ENCODE measurements at places on chromosomes 16 and 17. TPM values are rescaled to one million over a fixed set of nuclear protein-coding genes. Genes with fewer than 3 reads are reported as not detected.

DNA sequence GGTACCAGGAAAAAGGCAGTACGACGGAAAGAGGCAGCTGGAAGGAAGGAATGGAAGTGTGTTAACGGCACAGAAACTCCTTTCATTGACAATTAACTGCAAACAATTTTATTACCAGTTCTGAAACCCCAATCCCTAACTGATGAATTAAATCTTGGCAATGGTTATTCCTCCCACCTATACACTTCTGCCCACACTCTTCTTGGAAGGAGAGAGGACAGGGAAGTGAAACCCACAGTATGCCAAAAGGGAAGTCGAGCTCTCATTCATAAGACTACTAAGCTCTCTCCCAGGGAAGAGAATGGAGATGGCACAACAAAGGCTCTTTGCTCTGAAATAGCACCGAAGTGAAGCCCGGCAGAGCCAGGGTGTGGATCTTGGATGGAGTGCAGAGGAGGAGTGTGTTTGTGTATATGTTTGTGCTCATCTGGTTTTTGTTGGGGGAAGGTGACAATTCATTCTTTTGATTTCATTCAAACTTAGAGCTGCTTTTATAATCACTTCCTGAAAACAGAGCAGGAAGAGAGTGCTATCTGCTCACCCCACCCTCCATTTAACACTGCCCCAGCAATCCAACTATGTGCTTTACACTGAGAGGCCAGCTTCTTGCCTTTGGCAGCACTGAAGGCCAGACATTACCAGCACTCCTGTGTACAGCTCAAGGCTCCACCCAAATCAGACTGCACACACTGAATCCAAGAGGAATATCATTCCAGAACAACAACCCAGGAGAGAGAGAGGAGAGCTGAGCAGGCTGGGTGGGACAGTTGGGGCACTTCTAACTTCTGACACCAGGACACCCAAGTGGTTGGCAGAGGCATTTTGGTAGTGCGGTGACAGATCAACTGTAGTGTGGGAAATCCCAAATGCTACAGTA, 68.7 kb downstream of the HIC1 start:
- H3K4me3 ChIP-seq: no peak overlapping the region
- no peak for DNase-seq
- no peaks in the 10 kb centered on the region for H3K27me3 ChIP-seq
- H3K4me1 ChIP-seq: peaks cover 38% of the 10 kb centered on the region

DNA sequence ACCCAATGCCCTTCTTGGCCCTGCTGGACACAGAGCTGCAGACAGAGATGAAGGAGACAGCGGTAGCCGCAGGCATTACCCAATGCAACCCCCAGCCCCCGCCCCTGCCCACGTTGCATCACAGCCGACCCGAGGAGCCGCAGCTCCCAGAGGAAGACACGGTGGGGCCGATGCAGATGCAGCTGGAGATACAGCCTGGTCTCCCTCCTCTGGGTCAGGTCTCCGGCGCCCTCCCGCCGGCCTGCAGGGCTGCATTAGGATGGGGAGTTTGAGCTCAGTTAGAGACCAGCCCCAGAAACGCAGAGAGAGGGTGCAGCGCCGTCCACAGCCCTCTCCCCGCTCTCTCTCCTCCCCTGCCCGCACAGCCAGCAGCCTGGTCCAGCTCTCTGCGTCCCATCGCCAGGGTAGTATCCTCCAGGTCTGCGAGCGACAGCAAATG, 19.4 kb upstream of the UBE2I start:
- no peaks in the 10 kb centered on the region for H3K4me1 ChIP-seq
- peaks cover 23% of the 10 kb centered on the region for H3K27me3 ChIP-seq
- no peak overlapping the region for H3K27ac ChIP-seq
- H3K36me3 ChIP-seq: no peaks in the 10 kb centered on the region
- DNase-seq: no peak

- no peaks in the 10 kb centered on the region for H3K27me3 ChIP-seq
- no peak overlapping the region for H3K4me3 ChIP-seq
- H3K27ac ChIP-seq: no peak overlapping the region
- no peaks in the 10 kb centered on the region for H3K4me1 ChIP-seq
- no peak for DNase-seq
Observed at GRCh38 chr17:39894681-39895376, 23.6 kb downstream of the GSDMB start.

- no peaks in the 10 kb centered on the region for H3K36me3 ChIP-seq
- H3K4me3 ChIP-seq: no peak overlapping the region
Observed at GRCh38 chr17:80694085-80694991, 149.7 kb downstream of the RPTOR start.

DNA sequence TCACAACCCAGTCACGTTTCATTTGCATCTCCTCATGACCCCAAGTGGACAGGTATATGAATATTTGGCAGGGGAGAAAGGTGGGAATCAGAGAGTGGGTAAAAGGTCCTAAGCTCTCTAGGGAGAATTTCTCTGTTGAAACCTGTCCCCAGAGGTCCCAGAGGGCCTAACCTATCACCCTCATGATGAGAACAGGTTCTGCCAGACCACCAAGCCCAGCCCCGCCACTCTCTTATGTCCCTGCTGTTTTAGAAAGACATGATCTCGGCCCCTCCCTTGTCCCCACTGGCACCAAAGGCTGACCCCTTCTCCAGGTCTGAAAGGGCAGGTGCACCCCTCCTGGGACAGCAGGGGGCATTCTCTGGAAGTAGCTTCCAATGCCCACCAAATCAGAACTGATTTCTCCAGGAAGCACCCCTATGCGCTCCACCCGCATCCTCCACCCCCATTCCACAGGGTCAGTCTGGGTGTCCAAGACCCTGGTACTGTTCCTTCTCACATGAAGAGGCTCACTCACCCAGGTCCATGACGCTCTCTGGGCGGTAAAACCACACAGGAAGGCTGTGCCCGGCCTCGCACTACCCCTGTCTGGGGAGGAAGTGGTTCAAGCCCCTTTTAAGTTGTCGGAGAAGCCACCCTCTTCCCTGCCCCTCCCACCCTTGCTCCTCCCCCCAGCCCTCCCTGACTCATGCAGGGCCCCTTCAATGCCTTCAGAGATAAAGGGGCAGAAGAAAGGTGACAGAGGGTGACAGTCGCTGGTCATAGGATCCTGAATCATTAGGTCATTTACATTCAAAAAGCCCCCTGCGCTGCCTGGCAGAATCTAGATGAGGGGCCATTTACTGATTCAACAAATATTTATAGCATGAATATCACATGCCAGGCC, at the start of gene CCR7:
CCR7 (minus strand) TSS at position 590 of the 886 bp plus-strand sequence; CDS start at position 527, 63 bp downstream.
- no peak within 1 kb of the TSS for H3K4me3 ChIP-seq
- no peaks in the 10 kb centered on the region for H3K36me3 ChIP-seq
- peaks cover 1% of the 10 kb centered on the region for H3K4me1 ChIP-seq
- H3K27me3 ChIP-seq: no peaks in the 10 kb centered on the region

- no peak overlapping the region for H3K27ac ChIP-seq
- H3K4me3 ChIP-seq: no peak overlapping the region
- H3K27me3 ChIP-seq: no peaks in the 10 kb centered on the region
- no peaks in the 10 kb centered on the region for H3K36me3 ChIP-seq
Observed at GRCh38 chr17:45406107-45406506, 26.6 kb downstream of the ARHGAP27 start.

- no peaks in the 10 kb centered on the region for H3K27me3 ChIP-seq
- no peak overlapping the region for H3K4me3 ChIP-seq
- no peaks in the 10 kb centered on the region for H3K4me1 ChIP-seq
- no peak for DNase-seq
- no peaks in the 10 kb centered on the region for H3K36me3 ChIP-seq
- H3K27ac ChIP-seq: no peak overlapping the region
Observed at GRCh38 chr17:9802294-9802693, 10.9 kb upstream of the DHRS7C start.

GRCh38 chr16:56140645-56141044, 50.6 kb upstream of the GNAO1 start:
- DNase-seq: no peak
- no peak overlapping the region for H3K4me3 ChIP-seq
- H3K27ac ChIP-seq: no peak overlapping the region
- peaks cover 5% of the 10 kb centered on the region for H3K4me1 ChIP-seq
- no peaks in the 10 kb centered on the region for H3K27me3 ChIP-seq

GRCh38 chr16:79006765-79007164, 593.8 kb downstream of the MAF start:
- no peaks in the 10 kb centered on the region for H3K4me1 ChIP-seq
- H3K4me3 ChIP-seq: no peak overlapping the region
- H3K36me3 ChIP-seq: no peaks in the 10 kb centered on the region

DNA sequence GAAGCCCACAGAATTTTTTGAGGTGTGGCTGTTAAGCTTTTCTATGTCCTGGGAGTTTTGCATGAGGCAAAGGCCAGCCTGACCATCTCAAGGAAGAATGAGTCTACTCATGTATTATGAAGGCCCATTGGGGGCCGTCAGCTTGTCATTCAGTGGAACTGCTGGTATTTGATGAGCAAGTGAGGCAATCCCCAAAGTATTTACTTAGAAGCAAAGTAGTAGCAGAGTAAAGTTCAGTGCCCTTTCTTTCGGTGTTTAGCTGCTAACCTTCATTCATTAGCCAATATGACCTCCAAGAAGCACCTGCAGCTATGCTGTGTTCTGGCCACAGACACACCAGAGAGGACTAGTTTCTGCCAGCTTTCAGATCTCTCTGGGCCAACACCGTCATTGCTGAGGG, 80.2 kb downstream of the RPA1 start:
- no peak for DNase-seq
- peaks cover 13% of the 10 kb centered on the region for H3K4me1 ChIP-seq
- H3K4me3 ChIP-seq: no peak overlapping the region
- no peak overlapping the region for H3K27ac ChIP-seq
- H3K27me3 ChIP-seq: no peaks in the 10 kb centered on the region
- no peaks in the 10 kb centered on the region for H3K36me3 ChIP-seq

- no peaks in the 10 kb centered on the region for H3K4me1 ChIP-seq
- no peaks in the 10 kb centered on the region for H3K27me3 ChIP-seq
- no peak overlapping the region for H3K4me3 ChIP-seq
Observed at GRCh38 chr17:18158022-18158600, 25.5 kb upstream of the ALKBH5 start.

GRCh38 chr16:23278031-23278430, 24.1 kb upstream of the SCNN1B start:
- H3K36me3 ChIP-seq: no peaks in the 10 kb centered on the region
- peaks cover 1% of the 10 kb centered on the region for H3K4me1 ChIP-seq
- H3K27ac ChIP-seq: peak overlapping the region; percentile 17

GRCh38 chr16:8880839-8881510, 1.2 kb upstream of the LITAFD start:
- H3K36me3 ChIP-seq: no peaks in the 10 kb centered on the region
- no peak overlapping the region for H3K4me3 ChIP-seq
- no peak for DNase-seq
- H3K4me1 ChIP-seq: no peaks in the 10 kb centered on the region
- no peaks in the 10 kb centered on the region for H3K27me3 ChIP-seq
- H3K27ac ChIP-seq: no peak overlapping the region

GRCh38 chr16:51666074-51666473, 515.0 kb upstream of the SALL1 start:
- no peaks in the 10 kb centered on the region for H3K36me3 ChIP-seq
- no peak for DNase-seq
- H3K27me3 ChIP-seq: no peaks in the 10 kb centered on the region
- H3K4me3 ChIP-seq: no peak overlapping the region
- H3K27ac ChIP-seq: no peak overlapping the region

DNA sequence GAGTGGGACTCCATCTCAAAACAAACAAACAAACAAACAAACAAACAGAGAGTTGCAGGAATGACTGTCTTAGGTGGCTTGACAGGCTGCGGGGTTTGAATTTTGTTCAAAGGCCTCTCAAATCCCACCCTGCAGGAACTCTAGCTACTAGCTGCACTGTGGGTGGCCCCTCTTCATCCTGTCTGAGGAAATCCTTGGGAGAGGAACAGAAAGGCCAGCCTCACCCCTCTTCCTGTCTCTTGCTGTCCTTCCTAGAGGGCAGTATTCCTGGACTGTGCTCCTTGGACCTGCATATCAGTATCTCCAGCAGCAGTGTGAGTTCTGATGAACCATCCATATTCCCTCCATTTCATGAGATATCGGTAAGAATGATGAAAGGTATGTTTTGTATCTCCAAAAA, 2.0 kb upstream of the CCDC92B start:
- H3K27ac ChIP-seq: no peak overlapping the region
- DNase-seq: no peak
- peaks cover 26% of the 10 kb centered on the region for H3K27me3 ChIP-seq
- H3K4me3 ChIP-seq: no peak overlapping the region
- no peaks in the 10 kb centered on the region for H3K4me1 ChIP-seq

GRCh38 chr17:50524838-50525237, 7.7 kb upstream of the EPN3 start:
- H3K27me3 ChIP-seq: no peaks in the 10 kb centered on the region
- no peak overlapping the region for H3K4me3 ChIP-seq
- no peaks in the 10 kb centered on the region for H3K36me3 ChIP-seq
- no peaks in the 10 kb centered on the region for H3K4me1 ChIP-seq
- no peak for DNase-seq

GRCh38 chr16:50167556-50167955, 14.4 kb downstream of the TENT4B start:
- no peaks in the 10 kb centered on the region for H3K36me3 ChIP-seq
- no peak for DNase-seq
- H3K4me3 ChIP-seq: no peak overlapping the region
- H3K27me3 ChIP-seq: no peaks in the 10 kb centered on the region

DNA sequence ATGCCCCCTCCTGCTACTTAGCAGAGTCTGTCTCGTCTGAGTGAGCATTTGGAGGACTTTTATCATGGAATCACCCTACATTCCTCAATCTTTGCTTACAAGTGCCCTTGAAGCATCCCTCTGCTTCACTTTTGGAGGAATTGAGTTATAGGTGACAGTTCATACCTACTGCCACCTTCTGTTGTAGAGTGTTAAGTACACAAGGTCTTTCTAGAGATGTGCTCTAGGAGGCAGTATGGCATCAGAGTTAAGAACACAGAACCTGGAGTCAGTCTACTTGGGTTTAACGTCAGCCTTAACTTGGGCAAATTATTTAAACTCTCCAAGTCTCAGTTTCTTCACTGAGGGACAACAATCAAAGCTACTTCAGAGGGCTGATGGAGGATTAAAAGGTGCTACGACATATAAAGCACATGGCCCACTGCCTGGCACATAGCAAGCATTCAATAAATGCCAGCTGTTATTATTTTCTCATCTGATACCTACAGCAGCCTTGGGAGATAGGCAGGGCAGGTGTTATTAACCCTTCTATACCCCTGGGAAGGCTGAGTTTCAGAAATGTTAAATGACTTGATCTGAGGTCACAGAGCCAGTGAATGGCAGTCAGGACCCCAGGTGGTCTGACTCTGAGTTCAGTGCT, 62.2 kb downstream of the UTP18 start:
- no peak overlapping the region for H3K27ac ChIP-seq
- DNase-seq: peak; percentile 50
- no peaks in the 10 kb centered on the region for H3K27me3 ChIP-seq

DNA sequence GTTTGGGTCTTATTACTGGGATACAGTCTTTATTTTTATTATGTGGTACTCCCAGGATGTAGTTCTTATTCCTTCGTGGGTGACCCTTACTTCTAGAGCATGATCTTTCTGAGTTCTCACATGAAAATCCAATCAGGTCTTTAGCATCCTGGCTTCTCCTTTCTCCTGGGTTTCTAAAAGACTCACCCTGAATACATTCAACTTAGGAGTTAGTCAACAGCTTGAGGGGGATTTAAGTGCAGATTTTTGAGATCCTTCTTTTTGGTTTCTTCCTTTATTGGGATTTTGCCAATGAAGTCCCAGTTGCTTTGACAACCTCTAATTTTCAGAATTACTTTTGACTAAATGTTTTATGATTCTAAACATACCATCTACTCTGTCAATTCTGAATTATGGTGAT, 68.2 kb downstream of the SIAH1 start:
- H3K4me3 ChIP-seq: no peak overlapping the region
- no peak overlapping the region for H3K27ac ChIP-seq
- peaks cover 2% of the 10 kb centered on the region for H3K4me1 ChIP-seq
- H3K27me3 ChIP-seq: no peaks in the 10 kb centered on the region
- peaks cover 20% of the 10 kb centered on the region for H3K36me3 ChIP-seq

The SMPD3 gene
- 3.5 TPM for polyA plus RNA-seq

The CES5A gene
- polyA plus RNA-seq: not detected

The FADS6 gene
- not detected for polyA plus RNA-seq

The PPP1R27 gene
- polyA plus RNA-seq: not detected

The WSCD1 gene
- 3.9 TPM for polyA plus RNA-seq

The TEX19 gene
- 0.03 TPM for polyA plus RNA-seq

The CALCOCO2 gene
- 46.8 TPM for polyA plus RNA-seq

The CYLD gene
- polyA plus RNA-seq: 15.3 TPM
